Osteocyte (in vitro differentiated cells): ENCODE measurements at places on chromosomes 2 and 18. TPM values are rescaled to one million over a fixed set of nuclear protein-coding genes. Genes with fewer than 3 reads are reported as not detected.

The HSPE1 gene
- total RNA-seq, result 60.5 and 70.4 TPM in 2 replicates

DNA sequence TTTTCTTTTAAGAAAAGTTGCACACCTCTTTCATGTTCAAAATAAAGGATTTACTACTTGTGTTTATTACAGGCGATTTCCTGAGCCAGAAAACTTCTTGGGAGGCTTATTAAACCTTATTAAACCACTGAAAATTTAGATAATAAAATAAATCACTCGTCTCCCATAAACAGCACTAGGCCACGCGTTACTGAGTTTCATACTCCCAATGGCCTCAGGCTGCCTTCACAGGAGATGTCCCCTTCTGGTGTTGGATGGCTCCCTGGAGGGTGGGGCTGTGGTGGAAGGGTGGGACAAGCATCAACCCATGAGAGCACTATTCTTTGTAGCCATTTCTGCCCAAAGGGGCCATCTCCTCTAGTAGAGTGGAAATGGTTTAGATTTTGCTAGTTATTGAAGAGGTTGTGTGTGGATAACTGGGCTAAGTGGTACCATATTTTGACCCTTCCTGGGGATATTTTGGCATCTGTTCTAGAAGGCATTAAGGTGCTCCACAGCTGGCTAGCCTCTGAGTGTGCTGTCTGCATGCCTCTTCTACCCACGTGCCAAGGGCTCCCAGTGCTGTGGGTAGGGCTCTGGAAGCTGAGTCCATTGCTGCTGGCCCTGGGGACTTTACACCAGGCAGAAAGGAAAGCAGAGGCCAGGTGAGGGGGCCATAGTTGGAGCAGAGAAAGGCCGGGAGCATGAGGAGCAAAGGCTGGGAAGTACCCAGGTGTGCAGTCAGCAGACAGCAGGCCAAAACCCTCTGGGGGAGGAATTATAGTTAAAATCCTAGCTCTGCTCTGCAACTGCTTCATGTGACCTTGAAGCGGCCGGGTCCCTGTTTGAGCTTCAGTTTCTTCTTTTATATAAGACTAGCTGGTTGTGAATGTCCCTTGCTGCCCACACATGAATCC is 121.7 kb upstream of the SMAD2 start:
- DNase-seq, result no peak

DNA sequence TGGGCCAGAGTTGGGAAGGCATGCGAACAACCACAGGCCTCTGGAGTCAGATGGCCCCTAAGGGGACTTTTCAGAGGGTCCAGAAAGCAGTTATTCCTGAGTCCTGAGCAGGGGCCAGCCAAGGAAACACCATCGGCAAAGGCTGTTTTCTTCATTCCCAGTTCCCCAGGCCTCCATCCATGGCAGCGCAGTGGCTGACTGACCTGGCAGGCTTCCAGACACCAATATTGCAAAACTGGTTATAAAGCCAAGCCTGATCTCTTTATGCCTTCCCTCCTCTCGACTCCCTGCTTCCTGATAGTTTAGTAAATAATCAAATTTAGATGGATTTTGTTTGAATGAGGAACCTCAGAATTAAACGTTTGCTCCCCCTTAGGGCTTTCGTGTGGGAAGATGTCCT is 133.4 kb upstream of the ITGA6 start:
- DNase-seq, result no peak

The SFT2D3 gene
- 7.5 and 8.4 TPM in 2 replicates for total RNA-seq

The GCG gene
- 0.57 TPM in 1 of 2 replicates, not detected in the other for total RNA-seq

The CFAP53 gene
- total RNA-seq, result 0.39 and 0.78 TPM in 2 replicates

The UGT1A10 gene
- not detected in 2 replicates for total RNA-seq

- DNase-seq, result no peak
Observed at GRCh38 chr2:158600155-158600802, 143.5 kb downstream of the PKP4 start.

The MYO7B gene
- total RNA-seq, result not detected in 2 replicates

The GPR75 gene
- total RNA-seq, result 1.1 and 1.2 TPM in 2 replicates

The GPR155 gene
- total RNA-seq, result 5.2 and 6.2 TPM in 2 replicates

- DNase-seq, result no peak
Observed at GRCh38 chr2:120771781-120772208, 36.1 kb downstream of the GLI2 start.

GRCh38 chr2:229205704-229206103 is 65.4 kb downstream of the PID1 start:
- no peak for DNase-seq

DNA sequence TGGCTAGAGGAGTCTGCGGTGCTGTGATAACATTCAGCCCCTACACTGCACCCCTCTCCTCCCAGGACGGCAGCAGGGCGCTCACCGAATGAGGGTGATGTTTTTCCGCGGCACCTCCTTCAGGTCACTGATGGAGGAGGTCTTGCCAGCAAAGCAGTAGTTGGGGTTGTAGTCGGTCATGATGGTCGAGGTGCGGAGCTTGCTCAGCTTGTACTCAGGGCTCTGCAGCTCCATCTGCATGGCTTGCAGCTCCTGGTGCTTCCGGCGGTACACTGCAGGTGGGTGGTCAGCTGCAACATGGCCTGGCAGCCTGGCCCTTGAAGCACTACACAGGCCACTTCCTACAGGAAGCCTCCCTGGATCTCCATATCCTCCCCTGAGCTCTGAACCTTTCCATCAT is 108.0 kb downstream of the CLIP4 start:
- no peak for DNase-seq

- peak; percentile 54 for DNase-seq
Observed at GRCh38 chr18:49613141-49613640, 51.3 kb downstream of the LIPG start.

The PSD4 gene
- total RNA-seq, result 6.3 and 8.9 TPM in 2 replicates

DNA sequence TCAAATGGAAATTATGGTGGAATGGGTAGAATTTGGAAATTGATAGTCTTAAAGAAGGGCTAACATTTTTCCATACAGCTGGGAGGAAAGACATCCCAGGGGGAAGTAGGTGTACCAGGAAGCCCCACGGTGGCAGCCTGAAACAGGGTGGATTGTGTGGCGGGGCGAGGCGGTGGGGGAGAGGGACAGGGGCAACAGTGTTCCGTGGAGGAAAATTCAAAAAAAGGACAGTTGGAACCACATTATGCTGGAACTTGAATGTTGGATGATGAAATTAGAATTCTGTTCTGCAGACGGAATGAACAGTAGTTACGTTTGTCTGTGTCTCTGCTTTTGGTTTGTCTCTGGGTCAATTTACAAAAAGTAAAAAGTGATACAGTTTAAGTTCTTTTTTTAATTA is 10.6 kb upstream of the CIB4 start:
- DNase-seq, result no peak

GRCh38 chr2:196096982-196097745 is 28.5 kb upstream of the DNAH7 start:
- no peak for DNase-seq

The GRB14 gene
- 0.83 and 2.5 TPM in 2 replicates for total RNA-seq

The SLC4A5 gene
- total RNA-seq, result 1.6 and 2.3 TPM in 2 replicates
